Tibial nerve (tissue), 4 donors: ENCODE measurements at places on chromosomes 3 and 15. TPM values are rescaled to one million over a fixed set of nuclear protein-coding genes. Genes with fewer than 3 reads are reported as not detected.

GRCh38 chr15:85616549-85617110, 178.1 kb downstream of the KLHL25 start:
- no peak overlapping the region for H3K4me3 ChIP-seq
- no peaks in the 10 kb centered on the region for H3K27me3 ChIP-seq
- H3K27ac ChIP-seq: peak overlapping the region; percentile 92
- peaks cover 35% of the 10 kb centered on the region for H3K4me1 ChIP-seq
- DNase-seq: no peak

- H3K4me3 ChIP-seq: no peak overlapping the region
- H3K36me3 ChIP-seq: no peaks in the 10 kb centered on the region
- H3K27me3 ChIP-seq: no peaks in the 10 kb centered on the region
Measured at GRCh38 chr3:188627652-188628051, 473.7 kb downstream of the LPP start.

DNA sequence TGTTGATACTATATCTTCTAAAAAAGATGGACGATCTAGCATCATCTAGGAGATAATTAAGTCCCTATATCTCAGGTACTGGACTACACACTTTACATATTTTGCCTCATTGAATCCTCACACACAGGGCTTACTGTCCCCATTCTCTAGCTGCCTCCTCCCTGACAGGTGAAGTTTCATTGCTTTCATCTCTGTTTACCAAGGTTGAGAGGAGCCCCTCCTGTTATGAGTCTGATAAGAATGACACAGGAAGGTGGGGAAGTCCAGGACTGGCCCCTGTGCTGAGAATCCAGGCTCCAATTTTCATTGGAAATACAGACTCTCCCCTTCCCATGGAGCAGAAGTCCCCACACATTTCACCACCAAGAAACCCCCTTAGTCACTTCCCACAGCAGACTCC, 105.2 kb downstream of the XXYLT1 start:
- no peak overlapping the region for H3K27ac ChIP-seq
- H3K27me3 ChIP-seq: no peaks in the 10 kb centered on the region
- DNase-seq: no peak
- peaks cover 7% of the 10 kb centered on the region for H3K4me1 ChIP-seq
- no peaks in the 10 kb centered on the region for H3K36me3 ChIP-seq
- H3K4me3 ChIP-seq: no peak overlapping the region

AADAC gene
- not detected for total RNA-seq

LRTM1 gene
- not detected for total RNA-seq

- H3K4me3 ChIP-seq: peak overlapping the region; percentile 47
- peak overlapping the region; percentile 77 for H3K27ac ChIP-seq
- no peaks in the 10 kb centered on the region for H3K4me1 ChIP-seq
- no peaks in the 10 kb centered on the region for H3K27me3 ChIP-seq
- DNase-seq: peak; percentile 10
Measured at GRCh38 chr3:114454551-114455251, 160.9 kb downstream of the TIGIT start.

GRCh38 chr15:90031231-90031791, 30.2 kb downstream of the ZNF710 start:
- no peaks in the 10 kb centered on the region for H3K36me3 ChIP-seq
- no peak overlapping the region for H3K4me3 ChIP-seq
- H3K27me3 ChIP-seq: no peaks in the 10 kb centered on the region
- H3K4me1 ChIP-seq: peaks cover 23% of the 10 kb centered on the region
- no peak for DNase-seq

EPHA3 gene
- 7.1 TPM for total RNA-seq

ISL2 gene
- total RNA-seq: not detected

GRCh38 chr3:53646723-53647122, 152.3 kb downstream of the CACNA1D start:
- H3K4me1 ChIP-seq: peaks cover 20% of the 10 kb centered on the region
- H3K36me3 ChIP-seq: no peaks in the 10 kb centered on the region
- DNase-seq: no peak
- no peaks in the 10 kb centered on the region for H3K27me3 ChIP-seq
- H3K4me3 ChIP-seq: no peak overlapping the region

GRCh38 chr3:63343674-63344073, 65.6 kb downstream of the SYNPR start:
- no peak overlapping the region for H3K4me3 ChIP-seq
- H3K36me3 ChIP-seq: no peaks in the 10 kb centered on the region
- H3K27me3 ChIP-seq: no peaks in the 10 kb centered on the region
- peak; percentile 15 for DNase-seq
- no peak overlapping the region for H3K27ac ChIP-seq

DNA sequence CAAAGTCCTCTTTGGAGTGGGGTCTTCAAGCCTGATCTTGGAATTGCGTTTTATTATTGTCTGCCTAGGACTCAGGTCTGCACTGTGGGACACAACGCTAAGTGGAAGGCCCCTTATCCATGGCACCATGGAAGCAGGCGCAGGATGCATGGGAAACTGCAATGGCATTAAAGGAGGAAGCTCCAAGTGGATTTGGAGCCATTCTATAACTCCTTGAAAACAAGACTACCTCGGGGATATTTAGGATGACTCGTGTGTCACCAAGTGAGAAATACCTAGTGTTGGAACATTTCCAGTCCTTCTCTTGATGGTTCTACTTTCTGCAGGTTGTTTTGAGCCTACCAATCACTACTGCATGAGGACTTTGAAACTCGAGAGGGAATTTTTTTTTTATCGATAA, 126.6 kb upstream of the ZBED2 start:
- no peak for DNase-seq
- H3K27me3 ChIP-seq: no peaks in the 10 kb centered on the region
- H3K36me3 ChIP-seq: no peaks in the 10 kb centered on the region
- peaks cover 34% of the 10 kb centered on the region for H3K4me1 ChIP-seq

DNA sequence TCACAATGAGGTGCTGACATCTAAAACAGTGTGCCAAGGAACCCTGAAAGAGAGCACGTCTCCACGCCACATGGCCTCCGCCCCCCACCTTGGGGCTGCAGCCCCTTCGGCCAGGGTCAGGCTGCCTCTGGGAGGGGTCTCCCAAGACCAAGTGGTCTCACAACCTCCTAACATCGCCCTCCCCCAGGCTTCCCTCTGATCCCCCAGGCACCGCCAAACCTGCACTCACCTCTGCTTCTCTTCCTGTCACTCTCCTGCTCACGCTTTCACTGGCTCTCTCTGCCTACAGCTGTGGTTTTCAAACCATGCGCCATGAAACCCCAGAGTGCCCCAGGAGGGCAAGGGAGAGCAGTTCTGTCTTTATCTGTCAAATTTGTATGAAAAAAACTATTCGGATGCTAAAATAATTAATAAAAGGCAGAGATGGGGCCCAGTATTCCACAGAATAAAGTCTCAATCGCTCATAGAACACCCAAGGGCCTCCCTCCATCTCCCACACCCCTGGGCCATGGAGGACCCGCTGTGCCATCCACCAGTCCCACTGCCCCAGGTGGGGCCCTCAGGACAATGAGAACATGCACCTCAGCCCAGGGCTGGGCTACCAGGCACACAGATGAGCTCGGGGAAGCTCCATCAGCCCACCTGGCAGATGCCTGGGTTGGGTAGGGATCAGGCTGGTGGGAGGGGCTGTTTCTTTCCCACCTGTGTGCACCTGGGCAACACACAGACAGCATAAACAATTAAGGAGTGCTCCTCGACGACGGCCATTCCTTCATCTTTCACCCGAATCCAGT, 21.5 kb downstream of the CYFIP1 start:
- H3K27me3 ChIP-seq: no peaks in the 10 kb centered on the region
- DNase-seq: no peak
- H3K27ac ChIP-seq: no peak overlapping the region

GRCh38 chr15:28147801-28148200, 48.7 kb upstream of the OCA2 start:
- no peaks in the 10 kb centered on the region for H3K36me3 ChIP-seq
- no peak overlapping the region for H3K27ac ChIP-seq
- no peak for DNase-seq

DNA sequence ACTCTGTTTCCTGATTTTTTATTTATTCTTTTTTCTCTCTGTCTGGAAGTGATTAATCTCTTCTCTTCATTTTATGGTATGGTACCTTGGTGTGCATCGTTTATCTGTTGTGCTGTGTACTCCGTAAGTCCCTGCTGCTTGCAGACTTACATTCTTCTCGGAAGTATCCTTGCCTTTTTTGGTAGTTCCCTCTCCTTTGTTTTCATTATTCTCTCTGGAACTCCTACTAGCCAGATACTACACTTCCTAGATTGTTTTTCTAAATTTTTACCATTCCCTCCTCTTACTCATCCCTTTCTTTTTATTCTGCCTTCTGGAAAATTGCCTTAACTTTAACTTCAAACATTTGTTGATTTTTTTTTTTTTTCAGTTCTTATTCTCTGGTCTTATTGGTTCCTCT, 27.2 kb downstream of the PIK3CA start:
- H3K27ac ChIP-seq: no peak overlapping the region
- H3K36me3 ChIP-seq: no peaks in the 10 kb centered on the region
- H3K27me3 ChIP-seq: no peaks in the 10 kb centered on the region
- H3K4me3 ChIP-seq: no peak overlapping the region
- no peak for DNase-seq

DNA sequence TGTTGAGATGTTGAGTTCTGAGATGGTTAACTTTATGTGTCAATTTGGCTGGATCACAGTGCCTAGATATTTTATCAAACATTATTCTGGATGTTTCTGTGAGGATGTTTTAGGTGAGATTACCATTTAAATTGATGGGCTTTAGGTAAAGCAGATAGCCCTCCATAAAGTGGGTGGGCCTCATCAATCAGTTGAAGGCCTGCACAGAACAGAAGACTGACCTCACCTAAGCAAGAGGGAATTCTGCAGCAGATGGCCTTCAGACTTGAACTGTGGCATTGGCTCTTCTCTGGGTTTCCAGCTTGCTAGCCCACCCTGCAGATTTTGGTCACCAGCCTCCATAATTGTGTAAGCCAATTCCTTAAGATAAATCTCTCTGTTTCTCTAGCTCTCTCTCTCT, 260.4 kb upstream of the VEPH1 start:
- no peaks in the 10 kb centered on the region for H3K27me3 ChIP-seq
- no peak overlapping the region for H3K27ac ChIP-seq
- no peak overlapping the region for H3K4me3 ChIP-seq
- DNase-seq: no peak

CD86 gene
- total RNA-seq: 5.7 TPM

TMEM266 gene
- total RNA-seq: 0.42 TPM

DNA sequence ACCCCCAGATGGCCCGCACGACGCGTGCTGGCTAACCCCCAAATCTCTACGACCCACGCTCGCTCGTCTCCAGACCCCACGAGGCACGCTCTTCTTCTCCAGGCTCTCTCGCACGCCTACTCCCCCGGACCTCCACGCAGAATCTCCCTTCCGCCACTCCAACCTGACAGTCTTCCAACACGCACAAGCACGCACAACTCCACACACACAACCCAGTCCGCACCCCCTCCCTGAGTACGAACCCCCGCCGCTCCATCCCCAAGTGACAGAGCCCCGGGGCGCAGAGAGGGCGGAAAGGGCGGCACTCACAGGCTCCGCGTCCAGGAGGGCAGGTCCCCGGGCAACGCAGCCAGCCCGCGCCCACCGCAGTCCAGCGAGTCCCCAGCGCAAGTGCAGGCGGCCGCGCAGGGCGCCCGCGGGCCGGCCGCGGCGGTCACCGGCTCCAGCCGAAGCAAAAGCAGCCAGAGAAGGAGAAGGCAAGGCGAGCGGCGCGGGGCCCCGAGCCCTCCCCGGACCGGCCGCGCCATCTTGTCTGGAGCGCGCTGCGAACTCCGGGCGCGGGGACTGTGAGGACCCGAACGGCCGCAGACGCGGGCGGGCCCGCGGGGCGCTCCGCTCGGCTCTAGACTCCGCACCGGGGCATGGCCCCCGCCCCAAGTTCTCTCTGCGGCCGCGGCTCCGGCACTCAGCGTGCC, 794 bp downstream of the LRIG1 start:
- peak overlapping the region; percentile 75 for H3K27ac ChIP-seq
- H3K27me3 ChIP-seq: no peaks in the 10 kb centered on the region
- H3K4me1 ChIP-seq: peaks cover 22% of the 10 kb centered on the region

- H3K27me3 ChIP-seq: no peaks in the 10 kb centered on the region
- H3K4me1 ChIP-seq: no peaks in the 10 kb centered on the region
- no peak for DNase-seq
- no peaks in the 10 kb centered on the region for H3K36me3 ChIP-seq
- H3K4me3 ChIP-seq: no peak overlapping the region
Measured at GRCh38 chr3:179884136-179884535, 152.6 kb downstream of the PEX5L start.

DNAH1 gene
- 12.0 TPM for total RNA-seq

FILIP1L gene
- 46.3 TPM for total RNA-seq

DNA sequence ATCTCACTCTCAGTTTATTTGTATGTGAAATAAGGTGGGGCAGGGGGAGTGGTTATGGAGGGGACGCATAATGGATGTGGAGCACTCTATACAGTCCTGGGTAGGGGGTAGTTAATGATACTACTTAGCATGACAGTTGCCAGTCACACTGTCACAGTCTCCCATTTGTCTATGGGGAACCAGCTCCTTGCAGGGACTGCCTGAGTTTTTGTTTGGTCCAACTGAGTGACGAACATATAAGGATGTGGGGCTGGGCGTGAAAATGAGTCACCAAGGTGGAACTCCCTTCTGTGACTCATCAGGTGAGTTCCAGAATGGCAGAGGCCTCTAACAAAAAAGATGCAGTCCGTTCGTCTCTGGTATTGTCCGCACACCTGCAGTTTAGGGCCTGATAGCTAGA, 235.3 kb upstream of the ST8SIA2 start:
- DNase-seq: no peak
- H3K27me3 ChIP-seq: no peaks in the 10 kb centered on the region
- H3K4me1 ChIP-seq: no peaks in the 10 kb centered on the region
- no peak overlapping the region for H3K4me3 ChIP-seq

DNA sequence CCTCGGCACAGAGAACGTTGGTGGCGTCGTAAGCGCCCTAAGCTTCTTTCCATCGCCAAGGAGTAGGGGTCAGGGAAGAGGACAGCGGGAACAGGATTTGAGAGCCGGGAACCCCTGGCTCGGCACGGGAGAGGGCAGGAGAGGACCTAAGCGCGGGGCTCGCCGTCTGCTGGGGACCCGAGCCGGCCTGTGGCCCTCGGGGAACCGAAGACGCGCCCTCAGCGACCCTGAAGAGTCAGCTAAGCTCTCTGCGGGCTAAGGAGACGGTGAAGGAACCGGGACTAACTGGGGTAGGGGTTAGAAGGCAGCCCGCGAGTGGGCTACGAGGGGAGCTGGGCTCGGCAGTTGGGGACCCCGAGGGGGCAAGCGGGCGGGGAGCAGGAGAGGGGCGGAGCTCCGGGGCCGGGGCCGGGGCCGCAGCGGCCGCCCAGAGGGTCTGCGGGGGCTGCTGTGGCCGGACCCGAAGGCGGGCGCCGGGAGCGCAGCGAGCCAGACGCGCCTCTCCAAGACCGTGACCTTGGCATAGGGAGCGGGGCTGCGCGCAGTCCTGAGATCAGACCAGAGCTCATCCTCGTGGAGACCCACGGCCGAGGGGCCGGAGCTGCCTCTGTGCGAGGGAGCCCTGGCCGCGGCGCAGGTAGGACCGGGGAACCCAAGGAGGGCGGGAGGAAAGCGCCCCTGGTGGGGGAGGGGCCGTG, 574 bp downstream of the CASR start:
- no peaks in the 10 kb centered on the region for H3K36me3 ChIP-seq
- H3K27me3 ChIP-seq: peaks cover 27% of the 10 kb centered on the region
- DNase-seq: no peak
- H3K4me1 ChIP-seq: no peaks in the 10 kb centered on the region
- peak overlapping the region; percentile 35 for H3K4me3 ChIP-seq
